Activated CD8-positive, alpha-beta memory T cell treated with anti-CD3 and anti-CD28 coated beads for 4 hours (primary cell): ENCODE measurements at places on chromosomes 5 and 9.

DNA sequence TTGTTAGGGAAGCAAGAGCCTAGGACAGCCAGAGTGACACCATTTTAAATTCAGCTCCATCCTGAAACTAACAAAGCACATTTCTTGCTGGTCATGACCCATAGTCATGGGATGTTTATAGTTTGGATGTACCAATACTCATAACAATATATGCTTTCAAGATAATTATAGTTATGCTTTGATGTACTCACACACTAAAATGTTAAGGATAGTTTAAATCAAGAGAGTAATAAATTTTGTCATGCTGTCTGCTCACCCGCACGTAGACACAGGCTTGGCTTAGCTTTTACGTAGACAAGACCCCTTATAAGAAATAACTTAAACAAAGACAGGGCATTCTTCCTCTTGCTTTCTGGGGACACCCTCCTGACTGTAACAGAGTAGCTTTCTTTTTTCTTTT lies 8.9 kb upstream of the STXBP1 start:
- no peak for DNase-seq

DNA sequence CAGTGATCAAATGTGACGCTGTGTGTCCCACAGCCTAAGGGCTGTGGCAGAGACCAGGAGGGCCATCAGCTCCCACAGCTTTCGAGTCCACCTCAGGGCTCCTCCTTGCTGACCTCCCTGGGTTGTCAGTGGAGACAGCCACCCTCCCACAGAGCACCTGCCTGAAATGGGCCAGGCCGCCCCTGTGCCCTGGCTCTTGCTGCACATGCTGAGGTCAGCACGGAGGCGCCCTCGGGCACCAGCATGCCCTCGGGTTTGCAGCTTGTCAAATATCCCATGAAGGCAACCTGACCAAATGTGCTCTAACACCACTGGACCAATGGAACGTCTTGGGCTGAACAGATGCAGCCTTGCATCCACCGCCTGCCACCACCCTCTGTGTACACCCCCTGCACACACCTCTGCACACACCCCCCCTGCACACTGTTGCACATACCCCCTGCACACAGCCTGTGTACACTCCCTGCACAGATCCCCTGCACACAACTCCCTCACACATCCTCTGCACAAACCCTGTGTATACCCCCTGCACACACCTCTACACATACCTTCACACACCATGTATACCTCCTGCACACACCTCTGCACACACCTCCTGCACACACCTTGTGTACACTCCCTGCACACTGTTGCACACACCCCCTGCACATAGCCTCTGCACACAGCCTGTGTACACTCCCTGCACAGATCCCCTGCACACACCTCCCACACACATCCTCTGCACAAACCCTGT lies 2.0 kb upstream of the CEP72 start:
- no peak for DNase-seq

DNA sequence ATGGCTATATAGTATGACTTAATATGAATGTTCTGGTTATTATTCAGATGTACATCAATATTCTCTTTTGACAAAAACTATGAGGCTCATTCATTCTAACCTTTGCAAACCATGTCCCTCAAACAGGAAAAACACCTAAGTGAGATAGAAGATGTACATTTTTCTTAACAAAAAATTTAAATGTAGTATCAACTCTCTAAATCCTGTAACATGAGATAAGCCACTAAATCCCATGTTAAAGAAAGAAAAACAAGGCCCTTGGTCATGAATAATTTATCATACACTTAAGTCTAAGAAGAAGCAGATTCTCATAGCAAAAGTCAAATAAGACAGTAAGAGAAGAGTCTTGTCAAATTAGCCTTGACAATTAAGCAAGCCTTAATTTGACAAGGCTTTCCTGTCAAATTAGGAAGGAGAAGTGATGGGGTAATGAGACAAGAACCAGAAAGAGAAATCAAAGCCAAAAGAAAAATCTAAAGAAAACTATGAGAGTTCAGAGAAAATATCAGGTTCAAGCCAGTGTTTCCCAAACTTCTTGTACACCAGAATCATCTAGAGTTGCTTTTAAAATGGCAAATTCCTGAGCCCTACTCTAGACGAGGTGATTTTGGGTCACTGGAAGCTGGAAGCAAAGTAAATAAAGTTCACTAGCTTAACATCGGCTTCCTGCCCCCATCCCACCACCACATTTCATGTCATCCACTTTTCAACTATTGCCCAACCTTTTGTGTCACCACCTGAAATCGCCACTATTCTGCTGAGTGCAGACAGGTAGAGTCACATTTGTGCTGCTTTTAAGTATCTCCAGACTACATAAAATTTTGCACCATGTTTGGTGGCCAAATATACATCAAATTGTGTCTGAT lies 76.5 kb downstream of the NR6A1 start:
- no peak for DNase-seq

- DNase-seq = peak; percentile 54
Observed at GRCh38 chr5:40410231-40410861, 269.4 kb upstream of the PTGER4 start.

DNA sequence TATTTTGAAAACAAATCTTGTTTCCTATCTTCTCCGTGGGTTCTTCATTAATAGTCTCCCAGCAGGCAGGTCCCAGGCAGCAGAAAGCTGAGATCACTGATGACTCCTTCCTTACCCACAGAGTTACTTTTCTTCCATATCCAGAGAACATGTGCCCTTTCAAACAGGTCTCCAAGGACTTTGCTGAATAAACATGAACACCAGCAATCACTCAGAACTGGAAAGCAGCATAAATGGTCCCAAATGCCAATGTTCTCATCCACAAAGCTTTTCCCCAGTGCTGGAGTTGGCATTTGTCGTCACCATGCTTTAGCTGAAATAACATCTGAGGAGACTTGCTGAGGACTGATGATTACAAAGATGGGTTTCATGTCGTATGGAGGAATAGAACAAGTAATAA lies 134.0 kb downstream of the YIPF5 start:
- no peak for DNase-seq

- no peak for DNase-seq
Observed at GRCh38 chr5:38921174-38921573, 75.4 kb downstream of the OSMR start.

DNA sequence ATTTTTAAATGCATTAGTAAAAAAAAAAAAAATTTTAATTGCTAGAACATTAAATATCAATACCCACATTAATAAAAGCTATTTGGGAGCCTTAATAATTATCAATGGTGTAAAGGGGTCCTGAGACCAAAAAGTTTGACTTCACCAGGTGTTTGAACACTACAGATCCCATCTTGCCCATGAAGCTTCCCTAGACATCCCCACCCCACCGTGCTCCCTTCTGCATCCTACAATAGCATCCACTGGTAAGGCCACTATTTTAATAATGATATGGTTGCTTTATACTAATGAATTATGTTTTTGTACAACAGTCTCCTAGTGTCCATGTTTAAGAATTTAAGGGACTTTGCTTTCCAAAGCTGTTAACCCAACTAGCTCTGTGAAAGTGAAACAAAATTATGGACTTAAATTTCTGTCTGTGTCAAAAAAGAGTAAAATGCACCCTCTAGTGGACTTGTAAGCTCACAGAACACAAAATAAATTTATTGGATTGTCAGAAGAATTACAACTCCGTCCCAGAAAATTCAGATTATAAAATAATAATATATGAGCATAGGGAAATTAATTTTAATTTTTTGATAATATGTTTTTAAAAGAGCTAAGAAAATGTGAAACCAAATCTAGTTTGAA lies 76.0 kb downstream of the ARL15 start:
- DNase-seq = no peak

DNA sequence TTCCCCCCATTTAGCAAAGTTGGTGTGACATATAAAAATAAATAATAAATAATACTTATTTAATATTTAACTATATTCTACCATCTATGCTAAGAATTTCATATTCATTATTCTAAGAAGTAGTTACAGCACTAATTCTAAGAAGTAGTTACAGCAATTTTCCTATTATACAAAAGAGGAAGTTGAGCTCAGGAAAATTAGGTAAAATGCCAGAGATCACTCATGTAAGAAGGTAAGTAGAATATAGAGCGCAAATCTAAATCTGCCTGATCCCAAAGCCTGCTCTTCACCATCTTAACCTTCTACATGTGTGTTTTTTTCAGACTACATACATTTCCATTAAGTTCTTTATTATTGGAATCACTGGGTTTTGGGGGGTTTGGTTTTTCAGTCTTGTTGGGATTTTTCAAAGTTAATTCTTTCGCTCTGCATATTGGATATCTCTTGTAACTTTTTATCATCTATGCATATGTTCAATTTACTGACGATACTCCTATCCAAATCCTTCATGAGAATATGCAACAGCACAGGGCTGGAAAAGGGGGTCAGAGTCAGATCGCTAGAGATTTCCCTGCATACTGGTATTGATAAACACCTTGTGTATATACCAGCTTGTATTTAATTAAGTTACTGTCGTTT lies 852.1 kb downstream of the MAT2B start:
- DNase-seq = no peak

DNA sequence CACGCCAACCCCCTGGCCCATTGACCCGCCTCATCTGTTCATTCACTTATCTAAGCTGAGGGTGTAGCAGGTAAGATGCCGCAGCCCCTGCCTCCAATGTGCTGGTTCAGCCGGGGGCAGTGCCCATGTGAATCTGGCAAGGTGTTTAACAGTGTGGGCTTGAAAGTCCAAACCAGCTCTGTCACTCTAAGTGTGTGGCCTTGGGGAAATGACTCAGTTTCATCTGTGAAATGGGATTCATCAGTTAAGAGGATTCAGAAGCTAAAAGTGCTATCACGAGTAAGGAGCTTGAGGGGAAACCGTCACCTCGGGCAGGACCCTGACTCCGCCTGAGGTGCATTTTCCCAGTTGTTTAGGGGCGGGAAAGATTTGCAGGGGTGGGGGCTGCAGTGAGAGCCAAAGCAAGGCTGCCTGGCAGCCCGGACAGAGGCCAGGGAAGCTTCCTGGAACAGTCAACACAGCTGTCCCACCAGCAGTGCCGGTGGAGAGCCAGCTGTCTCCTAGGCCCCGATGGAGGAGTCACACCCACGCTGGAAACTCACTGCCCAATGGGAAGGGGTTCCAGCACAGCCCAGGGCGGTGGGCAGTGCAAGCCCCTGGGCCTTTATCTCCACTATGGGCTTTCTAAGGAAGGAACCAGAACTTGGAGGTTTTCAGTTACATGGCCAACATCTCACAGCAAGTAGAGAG lies 9.7 kb upstream of the URM1 start:
- no peak for DNase-seq

GRCh38 chr9:76531231-76531780 lies 72.3 kb downstream of the GCNT1 start:
- DNase-seq = no peak

- DNase-seq = no peak
Observed at GRCh38 chr5:72154076-72154756, 46.9 kb downstream of the MAP1B start.

DNA sequence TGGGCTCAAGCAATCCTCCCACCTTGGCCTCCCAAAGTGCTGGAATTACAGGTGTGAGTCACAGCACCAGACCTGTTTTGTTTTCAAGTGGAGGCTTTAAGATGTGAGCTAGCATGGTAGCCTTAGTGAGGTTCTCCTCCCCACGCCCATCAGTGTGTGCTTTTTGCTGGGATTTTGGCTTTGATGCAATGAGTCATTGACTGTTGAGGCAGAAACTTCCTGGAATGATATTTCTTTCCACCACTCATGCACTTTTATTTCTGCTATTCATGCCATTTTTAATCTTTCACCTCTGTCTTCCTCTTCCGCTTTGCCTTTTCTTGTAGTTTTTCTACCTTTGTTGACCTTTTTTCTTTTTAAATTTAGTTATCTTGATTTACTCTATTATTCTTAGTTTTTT lies 4.2 kb upstream of the NFIL3 start:
- no peak for DNase-seq

DNA sequence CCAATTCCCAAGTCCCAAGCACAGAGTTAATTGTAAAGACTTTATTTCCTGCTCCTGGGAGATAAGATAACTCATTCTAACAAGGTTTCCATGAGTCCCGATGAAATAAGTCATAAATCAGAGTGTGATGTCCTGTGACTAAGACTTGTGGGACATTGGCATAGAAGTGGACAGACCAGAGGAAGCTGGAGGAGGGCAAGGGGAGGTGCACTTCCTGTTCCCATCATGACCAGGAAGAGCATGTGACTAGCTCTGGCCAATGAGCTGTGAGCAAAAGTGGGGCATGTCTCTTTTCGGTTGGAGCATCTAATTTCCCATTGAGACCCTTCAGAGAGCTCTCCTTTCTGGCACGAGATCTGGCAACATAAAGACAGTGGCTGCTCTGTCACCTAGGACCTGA lies 100.4 kb downstream of the ZNF354C start:
- no peak for DNase-seq

- DNase-seq = no peak
Observed at GRCh38 chr5:96703384-96703920, 41.3 kb downstream of the CAST start.

GRCh38 chr9:103988821-103989220 lies 105.3 kb upstream of the SMC2 start:
- DNase-seq = no peak

DNA sequence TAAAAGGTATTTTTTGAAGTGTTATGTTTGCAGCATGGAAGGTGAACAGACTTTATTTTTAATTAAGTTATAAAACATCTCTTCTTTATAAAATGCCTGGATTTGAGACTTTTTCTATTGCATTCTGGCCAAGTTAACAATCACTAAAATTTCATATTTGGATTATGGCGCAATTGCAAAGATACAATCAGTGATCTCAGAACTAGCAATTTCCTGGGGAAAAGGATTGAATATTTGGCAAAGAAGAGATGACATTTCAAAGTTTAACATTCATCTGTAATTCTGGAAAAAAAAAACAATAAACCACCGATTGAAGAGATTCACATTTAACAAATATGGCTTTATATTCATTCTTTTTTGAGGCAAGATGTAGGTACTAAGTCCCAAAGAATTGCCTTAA lies 378.0 kb downstream of the LRRC70 start:
- DNase-seq = no peak

DNA sequence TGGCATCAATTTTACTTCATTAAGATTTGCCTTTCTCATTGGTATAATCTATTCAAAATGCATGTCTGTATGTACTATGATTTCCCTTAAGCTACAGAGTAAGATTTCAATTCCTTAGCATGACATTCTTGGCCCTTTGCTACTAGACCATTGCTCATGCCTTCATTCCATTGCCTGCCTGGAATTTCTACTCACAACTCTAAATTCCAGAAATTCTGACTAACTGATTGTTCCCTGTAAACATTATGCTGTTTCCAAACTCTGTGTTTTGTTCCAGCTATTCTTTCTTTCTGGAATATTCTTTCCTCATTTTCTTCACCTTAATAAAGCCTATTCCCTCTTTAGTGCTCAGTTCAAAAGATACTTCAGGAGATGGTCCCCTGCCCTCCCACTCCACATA lies 568.8 kb upstream of the SEMA6A start:
- no peak for DNase-seq
